ENCODE measurements at places on chromosomes 16 and 17.

DNA sequence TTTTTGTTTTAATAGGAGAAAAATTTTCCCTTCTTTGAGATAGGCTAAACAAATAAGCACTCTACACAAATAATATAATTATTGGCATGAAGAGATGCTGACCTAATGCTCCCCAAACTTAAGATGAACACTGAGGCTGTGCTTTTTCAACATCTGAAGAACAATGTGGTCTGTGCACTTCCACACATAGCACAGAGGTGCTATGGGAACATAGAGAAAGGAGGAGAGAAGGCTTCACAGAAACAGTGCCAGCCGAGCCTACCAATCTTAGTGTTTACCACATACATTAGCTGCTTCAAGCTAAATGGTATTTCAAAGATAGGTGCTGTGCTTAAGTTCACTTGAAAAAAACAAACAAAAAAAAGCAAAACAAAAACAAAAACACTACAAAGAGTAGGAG lies 72.4 kb downstream of the MYH10 start:
- DNase-seq: no peak

- DNase-seq: no peak
These were observed 114.8 kb downstream of the GRIN2A start for GRCh38 chr16:10067406-10067805.

GRCh38 chr17:81865358-81865732 lies 5.0 kb upstream of the P4HB start:
- no peak for DNase-seq

- no peak for DNase-seq
These were observed 48.0 kb upstream of the CDYL2 start for GRCh38 chr16:80852261-80852872.

GRCh38 chr16:64962786-64963185 lies 159.1 kb downstream of the CDH11 start:
- DNase-seq: no peak

- DNase-seq: peak; percentile 79
These were observed 5.1 kb upstream of the RASL10B start for GRCh38 chr17:35726127-35726952.

DNA sequence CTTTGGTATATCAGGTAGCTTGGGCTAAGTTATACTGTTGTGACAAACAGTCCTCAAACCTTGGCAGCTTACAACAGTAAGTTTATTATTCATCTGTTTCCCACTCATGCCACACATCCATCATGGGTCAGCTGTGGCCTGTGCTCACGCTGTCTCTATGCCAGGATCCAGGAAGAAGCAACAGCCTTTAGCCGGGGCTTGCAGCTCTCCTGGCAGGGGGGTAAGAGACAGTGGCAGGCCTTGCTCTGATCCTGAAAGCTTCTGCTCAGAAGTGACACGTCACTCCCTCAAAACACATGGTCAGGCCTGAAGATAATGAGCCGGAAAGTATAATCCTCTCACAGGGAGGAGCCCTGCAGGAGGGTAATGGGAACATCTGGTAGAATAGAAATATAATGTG lies 377.6 kb downstream of the CPPED1 start:
- peak; percentile 57 for DNase-seq

DNA sequence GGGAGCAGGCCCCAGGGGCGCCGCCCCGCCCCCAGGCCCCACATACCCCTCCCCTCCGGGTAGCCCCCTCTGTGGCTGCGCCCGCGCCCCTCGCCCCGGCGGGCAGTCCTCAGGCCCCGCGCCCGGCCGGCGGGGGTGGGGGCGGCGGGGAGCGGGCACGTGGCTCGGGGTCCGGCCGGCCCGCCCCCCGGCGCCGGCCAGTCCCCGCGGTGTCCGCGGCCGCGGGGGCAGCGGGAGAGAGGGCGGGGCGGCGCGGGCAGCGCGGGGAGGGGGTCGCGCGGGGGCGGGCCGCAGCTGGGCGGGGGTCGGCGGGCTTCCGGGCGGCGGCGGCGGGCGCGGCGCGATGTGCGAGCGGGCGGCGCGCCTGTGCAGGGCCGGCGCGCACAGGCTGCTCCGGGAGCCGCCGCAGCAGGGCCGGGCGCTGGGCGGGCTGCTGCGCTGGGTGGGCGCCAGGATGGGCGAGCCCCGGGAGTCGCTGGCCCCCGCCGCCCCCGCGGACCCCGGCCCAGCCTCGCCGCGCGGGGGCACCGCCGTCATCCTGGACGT lies 335 bp downstream of the NECAB2 start:
- DNase-seq: no peak

DNA sequence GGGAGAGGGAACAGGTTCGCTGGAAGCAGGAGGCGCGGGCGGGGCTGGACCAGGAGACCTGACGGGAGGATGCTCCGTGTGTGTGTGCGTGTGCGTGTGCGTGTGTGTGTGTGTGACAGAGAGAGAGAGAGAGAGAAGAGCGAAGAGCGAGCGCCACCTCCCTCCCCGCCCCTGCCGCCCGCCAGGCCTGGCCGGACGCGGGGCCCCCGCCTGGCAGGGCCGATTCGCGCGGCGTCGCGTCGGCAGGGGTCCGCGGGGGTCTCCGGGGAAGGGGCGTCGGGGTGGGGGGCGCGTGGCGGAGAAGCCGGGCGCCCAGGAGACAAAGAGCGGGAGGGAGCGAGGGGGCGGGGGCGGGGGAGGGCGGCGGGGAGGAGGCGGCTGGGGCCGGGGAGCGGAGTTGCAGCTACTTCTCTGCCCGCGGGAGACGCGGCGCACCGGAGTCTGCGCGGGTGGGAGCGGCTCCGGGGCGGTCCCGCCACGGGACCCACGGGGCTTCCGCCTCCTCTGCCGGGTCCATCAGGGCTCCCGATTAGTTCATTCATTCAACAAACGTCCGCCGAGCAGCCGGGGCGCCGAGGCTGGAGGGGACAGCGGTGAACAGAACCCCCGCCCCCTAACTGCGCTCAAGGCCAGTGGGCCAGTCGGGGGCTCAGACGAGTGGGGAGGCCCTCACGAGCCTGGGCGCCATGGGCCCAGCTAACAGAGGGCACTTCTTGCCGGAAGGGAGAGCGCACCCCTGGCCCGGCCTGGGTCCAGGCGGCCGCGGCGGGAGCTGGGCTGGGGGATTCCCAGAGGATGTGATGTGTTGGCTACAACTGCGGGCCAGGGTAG lies at the start of gene SAMD14:
Gene SAMD14, minus strand, starts transcription at position 433 of the 831 bp plus-strand sequence. CDS start 5,201 bp downstream, outside the sequence.
- no peak for DNase-seq

GRCh38 chr17:40295488-40296436 lies 8.1 kb downstream of the CDC6 start:
- no peak for DNase-seq

- DNase-seq: no peak
These were observed 902 bp downstream of the GHDC start for GRCh38 chr17:42193216-42193968.

DNA sequence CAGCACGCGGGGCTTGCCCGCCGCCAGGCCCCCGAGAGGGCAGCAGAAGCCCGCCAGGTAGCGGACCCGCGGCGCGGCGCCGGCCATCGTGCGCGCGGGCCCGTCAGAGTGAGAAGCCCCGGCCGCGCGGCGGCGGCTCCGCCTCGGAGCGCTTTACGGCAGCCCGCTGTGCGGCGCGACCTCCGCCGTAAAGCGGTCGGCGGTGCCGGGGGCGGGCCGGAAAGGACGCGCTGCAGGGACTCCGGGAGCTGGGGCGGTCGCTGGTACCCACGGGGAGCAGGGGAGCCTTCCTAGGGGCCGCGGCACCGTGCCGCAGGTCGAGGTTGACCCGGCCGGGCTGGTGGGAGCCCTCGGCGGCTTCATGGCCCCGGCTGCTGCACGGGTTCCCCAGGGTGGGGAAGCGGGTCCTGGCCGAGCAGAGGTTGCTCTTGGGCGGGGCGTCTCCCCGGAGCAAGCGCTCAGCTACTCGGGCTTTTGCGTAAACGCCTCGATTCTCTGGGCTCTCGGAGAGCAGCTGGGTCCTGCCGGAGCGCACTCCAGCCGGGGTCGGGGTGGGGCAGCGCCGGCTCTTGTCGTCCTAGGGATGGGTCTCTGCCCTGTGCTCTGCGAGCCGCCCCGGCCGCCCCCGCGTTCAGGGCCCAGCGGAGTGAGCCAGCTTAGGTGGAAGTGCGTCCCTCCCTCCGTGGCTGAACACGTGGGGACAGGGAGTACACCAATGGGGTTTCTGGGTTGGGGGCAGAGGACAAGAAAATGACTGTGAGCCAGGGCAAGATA lies at the start of gene FAAP100:
Gene FAAP100, minus strand, starts transcription at position 110 of the 774 bp plus-strand sequence. Its CDS starts 23 bp downstream, at position 87.
- peak; percentile 81 for DNase-seq

- peak; percentile 82 for DNase-seq
These were observed 25.4 kb upstream of the HOXB13 start for GRCh38 chr17:48753794-48754499.

GRCh38 chr16:88685156-88686061 lies 898 bp downstream of the SNAI3 start:
- DNase-seq: peak; percentile 35

- peak; percentile 21 for DNase-seq
These were observed 45.3 kb upstream of the JPH3 start for GRCh38 chr16:87556941-87557459.

GRCh38 chr16:49811644-49812334 lies 44.1 kb downstream of the ZNF423 start:
- peak; percentile 89 for DNase-seq

- no peak for DNase-seq
These were observed 23.2 kb upstream of the DUSP14 start for GRCh38 chr17:37466471-37466870.

DNA sequence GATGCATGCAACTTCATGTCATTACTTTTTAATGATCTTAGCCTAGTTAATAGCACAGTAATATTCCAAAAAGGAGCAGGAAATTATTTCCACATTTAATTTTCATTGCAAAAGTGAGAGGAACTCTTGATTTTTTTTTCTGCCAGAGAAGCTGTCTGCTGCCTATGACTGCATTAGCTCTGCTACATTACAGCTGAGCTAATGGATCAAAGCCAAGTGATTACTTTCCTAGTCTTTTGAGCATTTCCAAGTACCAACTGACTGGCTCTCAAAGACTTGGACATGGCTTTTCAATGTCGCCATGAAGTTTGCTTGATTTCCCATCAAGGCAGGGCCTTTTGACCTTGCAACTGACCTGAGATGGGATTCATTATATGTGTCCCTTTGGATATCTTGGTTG lies 356.6 kb upstream of the XYLT1 start:
- DNase-seq: no peak

- peak; percentile 80 for DNase-seq
These were observed at the start of the genes ACACA and TADA2A for GRCh38 chr17:37406635-37407461. Gene ACACA, minus strand, starts transcription at chr17:37406836. Its CDS starts 537 bp downstream, at chr17:37406299. Gene TADA2A, plus strand, starts transcription at chr17:37406886. Its CDS starts 4,480 bp downstream, at chr17:37411366.

- no peak for DNase-seq
These were observed 51.2 kb downstream of the COTL1 start for GRCh38 chr16:84566545-84567257.

- no peak for DNase-seq
These were observed 8.9 kb upstream of the RNF112 start for GRCh38 chr17:19402171-19402570.

DNA sequence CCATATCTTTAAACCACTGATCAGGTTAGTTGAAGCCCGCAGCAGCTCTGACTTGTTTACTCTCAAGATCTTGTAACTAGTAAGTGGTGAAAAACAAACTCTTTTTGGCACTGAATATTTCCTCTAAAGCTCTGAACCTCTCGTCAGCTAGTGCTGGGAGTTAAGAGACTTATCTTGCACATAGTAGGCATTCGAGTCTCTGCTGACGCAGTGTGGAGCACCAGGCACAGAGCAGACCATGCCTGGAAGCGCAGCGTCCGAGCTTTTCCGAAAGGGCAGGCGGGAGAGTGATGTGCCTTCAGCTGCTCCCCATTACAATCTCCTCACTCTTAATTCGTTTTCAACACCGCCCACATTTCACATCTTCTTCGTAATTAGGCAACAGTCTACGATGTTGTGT lies 63.0 kb downstream of the SMG6 start:
- DNase-seq: no peak

DNA sequence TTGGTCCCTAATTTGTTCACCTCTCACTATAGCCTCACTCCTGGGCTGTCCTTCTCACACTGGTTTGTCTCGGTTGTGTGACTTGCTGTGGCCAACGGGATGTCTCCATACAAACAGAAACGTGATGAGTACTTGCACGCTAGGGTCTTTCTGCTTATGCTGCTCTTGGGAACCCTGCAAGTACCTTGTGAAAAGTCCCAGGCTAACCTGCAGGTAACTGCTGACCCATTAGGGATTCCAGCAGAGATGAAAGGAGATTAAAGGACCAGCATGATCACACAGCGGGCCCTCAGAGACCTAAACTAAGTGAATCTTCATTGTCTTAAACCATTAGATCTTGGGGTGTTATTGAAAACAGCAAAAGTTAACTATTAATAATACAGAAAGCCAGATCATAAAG lies 562.8 kb upstream of the GOT2 start:
- DNase-seq: no peak

GRCh38 chr17:41553987-41554680 lies 17.7 kb downstream of the KRT9 start:
- DNase-seq: no peak

GRCh38 chr17:44112284-44113280 lies 10.9 kb downstream of the HDAC5 start:
- peak; percentile 94 for DNase-seq

GRCh38 chr17:28381141-28381825 lies 9.8 kb downstream of the SARM1 start:
- no peak for DNase-seq

- no peak for DNase-seq
These were observed 8.8 kb downstream of the SEC14L5 start for GRCh38 chr16:4966736-4967453.

GRCh38 chr17:17741349-17742023 lies 60.2 kb downstream of the RAI1 start:
- DNase-seq: no peak

Data from myocyte (in vitro differentiated cells).